ENCODE measurements at places on chromosomes 5 and 9.

GRCh38 chr5:136836093-136836492, 470.7 kb upstream of the TRPC7 start:
- DNase-seq: no peak

DNA sequence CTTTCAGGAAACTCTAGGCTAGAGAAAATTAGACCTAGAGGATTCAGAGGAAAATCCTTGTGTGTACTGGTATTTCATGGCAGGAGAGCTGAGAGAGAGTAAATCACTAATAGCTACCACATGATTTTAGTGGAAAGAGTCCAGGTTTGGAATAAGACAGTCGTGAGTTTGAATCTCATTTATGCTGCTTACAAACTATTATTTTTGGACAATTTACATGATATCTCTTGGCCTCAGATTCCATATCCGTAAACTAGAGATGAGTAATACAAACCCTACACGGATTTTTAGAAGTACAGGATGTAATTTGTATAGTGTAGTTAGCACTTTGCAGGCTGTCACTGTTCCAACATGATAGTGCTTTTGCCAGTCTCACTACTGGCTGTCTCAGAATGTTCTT, 2.7 kb downstream of the IL31RA start:
- no peak for DNase-seq

DNA sequence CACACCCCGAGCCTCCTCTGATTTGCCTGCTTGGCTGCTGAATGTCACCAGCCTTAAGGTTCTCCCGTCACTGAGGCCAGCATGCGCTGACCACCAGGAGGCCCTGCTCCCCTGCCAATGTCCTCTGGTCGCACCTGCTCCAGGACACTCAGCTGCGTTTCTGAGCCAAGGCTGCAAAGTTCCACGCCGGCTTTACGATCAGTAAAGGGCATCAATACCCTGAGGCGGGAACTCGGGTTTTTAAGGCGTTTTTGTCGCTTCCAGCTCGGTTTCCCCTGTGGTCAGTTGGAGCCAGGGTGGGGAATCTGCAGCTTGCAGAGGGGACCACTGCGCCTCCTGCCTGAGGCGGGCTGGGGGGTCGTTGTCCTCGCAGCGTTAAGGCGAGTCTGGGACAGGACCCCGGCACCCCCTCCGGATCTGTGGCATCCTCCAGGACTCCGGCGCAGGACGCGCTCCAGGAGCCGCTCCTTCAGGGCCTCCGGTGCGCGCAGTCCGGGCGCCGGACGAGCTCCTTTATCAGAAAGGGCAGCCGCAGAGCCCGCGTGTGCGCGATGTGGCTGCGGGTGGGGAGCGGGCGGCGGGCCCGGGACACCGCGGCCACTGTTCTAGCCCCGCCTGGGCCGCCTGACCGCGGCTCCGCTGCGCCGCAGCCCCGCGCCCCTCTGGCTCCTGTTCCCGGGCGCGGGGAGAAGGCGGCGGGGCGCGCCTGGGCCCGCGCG, 24.1 kb upstream of the FLT4 start:
- DNase-seq: no peak

DNA sequence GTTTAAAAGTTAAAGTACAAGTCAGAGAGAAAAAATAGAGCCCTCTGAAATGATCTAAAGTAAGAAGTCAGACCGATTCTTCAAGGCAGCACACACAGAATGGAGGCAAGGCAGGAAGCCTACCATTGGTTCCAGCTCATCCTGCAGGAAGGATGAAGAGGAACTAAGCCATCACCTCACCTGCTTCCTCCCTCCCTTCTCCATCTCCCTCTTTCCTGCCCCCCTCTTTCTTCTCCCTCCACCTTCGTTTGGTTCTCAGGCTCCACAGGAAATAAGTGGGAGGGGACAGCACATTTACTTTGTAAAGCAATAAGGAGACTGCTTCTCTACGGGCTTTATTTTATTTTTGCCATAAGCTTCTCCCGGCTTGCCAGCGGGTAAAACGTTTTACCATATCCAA, 213.4 kb downstream of the TRIM32 start:
- no peak for DNase-seq

GRCh38 chr5:164504141-164504772, 998.8 kb downstream of the MAT2B start:
- no peak for DNase-seq

DNA sequence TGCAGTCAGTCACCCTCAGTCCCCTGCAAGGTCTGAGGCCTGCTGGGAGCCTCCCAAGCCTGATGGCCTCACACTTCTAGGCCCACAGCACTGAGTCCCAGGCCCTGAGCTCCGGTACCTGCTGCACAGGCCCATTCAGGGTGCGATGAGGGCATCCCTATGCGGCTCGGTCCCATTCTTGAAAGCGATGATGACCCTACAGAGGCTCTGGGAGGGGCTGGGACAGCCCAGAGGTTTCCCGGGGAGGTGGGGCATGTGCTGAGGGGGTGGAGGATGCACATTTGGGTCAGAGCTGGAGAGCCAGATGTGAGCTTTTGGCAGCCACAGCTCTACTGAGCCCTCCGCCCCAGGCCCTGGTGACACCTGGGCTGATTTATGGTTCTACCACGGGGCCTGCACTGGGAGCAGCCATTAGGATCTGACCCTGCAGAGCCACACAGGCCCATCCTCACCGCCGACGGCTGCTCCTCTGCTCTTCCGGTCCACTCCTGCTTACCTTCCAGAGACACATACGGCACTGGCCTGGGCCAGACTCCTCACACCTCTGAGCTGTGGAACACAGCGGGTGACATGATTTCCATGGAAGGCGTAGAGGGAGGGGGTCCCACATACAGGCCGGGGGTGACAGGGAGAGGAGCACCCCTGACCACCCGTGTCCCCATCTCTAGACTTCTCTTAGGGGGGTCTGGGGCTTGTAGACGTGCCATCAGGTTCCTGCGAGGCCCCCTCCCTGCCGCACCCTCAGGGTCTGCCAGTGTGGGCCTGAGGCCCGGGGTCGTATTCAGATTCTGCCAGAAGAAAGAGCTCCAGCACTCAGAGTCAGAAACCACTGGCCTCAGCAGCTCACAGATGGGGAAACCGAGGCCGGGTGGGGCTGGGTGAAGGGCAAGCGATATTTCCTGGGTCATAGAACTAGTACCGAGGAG, 53.4 kb downstream of the COL23A1 start:
- DNase-seq: no peak

All from cerebellar nuclear complex (tissue), 1 donor.